Transverse colon (tissue), 4 donors: ENCODE measurements at places on chromosomes 3 and 15. TPM values are rescaled to one million over a fixed set of nuclear protein-coding genes. Genes with fewer than 3 reads are reported as not detected.

The NRROS gene
- 3.7 TPM for total RNA-seq

- no peak overlapping the region for H3K27ac ChIP-seq
- H3K27me3 ChIP-seq, result no peaks in the 10 kb centered on the region
- H3K4me3 ChIP-seq, result no peak overlapping the region
- no peak for DNase-seq
Measured at GRCh38 chr3:180910823-180911222, 1.6 kb upstream of the FXR1 start.

DNA sequence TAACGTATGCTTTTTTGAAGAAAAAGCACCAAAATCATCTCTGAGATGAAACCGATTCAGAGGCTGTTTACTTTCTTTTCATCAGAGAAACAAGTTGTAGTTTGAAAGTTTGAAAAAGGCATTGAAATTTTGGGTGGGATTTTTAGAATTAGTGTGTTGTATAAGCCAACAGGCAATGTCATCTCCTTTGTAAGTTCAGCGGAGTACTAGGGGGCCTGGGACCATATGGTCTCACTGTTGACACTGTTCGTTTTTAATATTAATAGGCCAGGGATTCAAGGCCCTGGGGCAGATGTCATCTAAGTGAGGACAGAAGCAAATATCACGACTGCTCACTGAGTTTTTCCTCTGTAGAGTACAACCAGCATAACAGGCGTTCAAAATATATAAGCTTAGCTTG lies 256.2 kb upstream of the RARB start:
- no peaks in the 10 kb centered on the region for H3K4me1 ChIP-seq
- H3K36me3 ChIP-seq, result no peaks in the 10 kb centered on the region
- DNase-seq, result no peak
- H3K27me3 ChIP-seq, result no peaks in the 10 kb centered on the region

GRCh38 chr3:152209776-152210175 lies 59.0 kb upstream of the MBNL1 start:
- no peaks in the 10 kb centered on the region for H3K27me3 ChIP-seq
- H3K36me3 ChIP-seq, result no peaks in the 10 kb centered on the region
- no peak overlapping the region for H3K27ac ChIP-seq

DNA sequence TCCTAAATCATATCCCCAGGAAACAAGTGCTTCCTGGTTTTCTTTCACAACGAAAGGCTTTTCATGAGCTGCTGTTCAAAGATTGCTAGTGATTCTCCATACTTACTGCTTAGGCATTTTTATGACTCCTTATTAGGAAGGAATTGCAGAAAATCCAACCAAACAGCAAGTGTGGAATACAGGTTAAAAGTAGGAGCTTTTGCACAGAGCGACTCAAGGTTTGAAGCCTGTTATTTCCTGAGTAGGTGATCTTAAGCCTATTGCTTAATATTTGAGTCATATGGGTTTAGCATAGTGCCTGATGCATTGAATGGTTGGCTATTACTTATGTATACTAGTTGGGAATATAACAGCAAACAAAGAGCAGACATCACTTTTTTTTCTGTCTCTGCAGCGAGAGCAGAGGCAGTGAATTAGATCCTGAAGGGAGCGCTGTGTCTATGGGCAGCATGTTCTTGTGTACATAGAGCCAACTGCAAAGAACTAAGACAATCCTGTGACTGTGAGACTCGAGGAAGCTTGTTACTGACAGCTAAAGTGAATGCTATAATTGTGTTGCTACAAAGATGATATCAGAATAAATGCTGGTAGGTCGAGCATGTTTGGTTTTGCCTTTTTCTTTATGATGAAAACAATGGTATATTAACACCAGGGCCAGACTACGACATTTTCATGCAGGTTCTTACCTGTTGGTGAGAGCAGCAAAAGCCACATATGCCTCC lies 6.3 kb downstream of the TM4SF1 start:
- H3K27ac ChIP-seq, result peak overlapping the region; percentile 70
- H3K27me3 ChIP-seq, result no peaks in the 10 kb centered on the region
- H3K4me3 ChIP-seq, result no peak overlapping the region
- peaks cover 48% of the 10 kb centered on the region for H3K4me1 ChIP-seq
- H3K36me3 ChIP-seq, result no peaks in the 10 kb centered on the region

- no peak overlapping the region for H3K27ac ChIP-seq
- no peak for DNase-seq
- no peak overlapping the region for H3K4me3 ChIP-seq
- no peaks in the 10 kb centered on the region for H3K27me3 ChIP-seq
- H3K4me1 ChIP-seq, result no peaks in the 10 kb centered on the region
Measured at GRCh38 chr3:169604568-169604967, 58.9 kb downstream of the MECOM start.
